Cardiac fibroblast (primary cell): ENCODE measurements at places on chromosomes 3 and 15.

GRCh38 chr3:24286405-24286804 lies 208.2 kb downstream of the THRB start:
- no peak for DNase-seq

- DNase-seq, result peak; percentile 54
Measured at GRCh38 chr15:37837276-37837675, 97.2 kb upstream of the TMCO5A start.

DNA sequence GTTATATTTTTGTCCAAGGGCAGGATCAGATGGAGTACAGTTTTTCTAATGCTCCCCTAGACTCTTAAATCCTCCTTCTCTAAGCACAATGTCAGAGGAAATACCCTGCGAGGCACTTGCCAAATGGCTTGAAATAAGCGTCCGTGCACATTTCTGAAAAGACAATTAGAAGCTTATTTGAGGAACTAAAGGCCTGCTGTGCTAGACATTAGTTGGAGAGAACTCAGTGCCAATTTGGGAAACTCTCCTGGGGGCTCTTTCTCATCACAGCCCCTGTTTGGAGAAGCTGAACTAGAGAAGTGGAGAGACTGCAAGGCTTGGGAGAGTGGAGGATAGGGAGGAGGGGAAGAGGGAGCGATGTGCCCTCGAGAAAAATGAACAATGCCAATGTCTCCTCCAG lies 247.6 kb upstream of the C2CD4B start:
- DNase-seq, result no peak

GRCh38 chr3:152243721-152244516 lies 24.8 kb upstream of the MBNL1 start:
- no peak for DNase-seq

GRCh38 chr15:77292969-77293558 lies 126.8 kb downstream of the PEAK1 start:
- DNase-seq, result no peak

- peak; percentile 72 for DNase-seq
Measured at GRCh38 chr3:137970914-137971831, 38.8 kb upstream of the CLDN18 start.

GRCh38 chr3:30688776-30689641 lies 82.6 kb downstream of the TGFBR2 start:
- DNase-seq, result peak; percentile 71

- peak; percentile 84 for DNase-seq
Measured at GRCh38 chr3:94336046-94336753, 273.3 kb downstream of the NSUN3 start.

DNA sequence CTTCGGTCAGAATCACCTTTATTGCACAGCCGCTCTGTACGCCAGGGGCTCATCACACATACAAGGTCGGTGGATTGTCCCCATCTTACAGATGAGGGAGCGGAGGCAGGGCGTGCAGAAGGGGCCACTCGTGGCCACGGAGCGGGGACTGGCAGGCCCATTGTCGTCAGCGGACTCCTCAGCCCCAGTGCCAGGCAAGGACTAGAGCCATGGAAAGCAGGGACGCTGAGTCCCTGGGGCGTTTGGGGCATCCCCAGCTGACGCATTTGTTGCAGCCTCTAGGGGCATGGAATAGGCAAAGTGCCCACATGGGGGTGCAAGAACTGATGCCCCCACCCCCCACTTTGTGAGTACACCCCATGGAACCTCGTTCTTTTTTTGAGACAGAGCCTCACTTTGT lies 29.8 kb upstream of the FURIN start:
- no peak for DNase-seq

DNA sequence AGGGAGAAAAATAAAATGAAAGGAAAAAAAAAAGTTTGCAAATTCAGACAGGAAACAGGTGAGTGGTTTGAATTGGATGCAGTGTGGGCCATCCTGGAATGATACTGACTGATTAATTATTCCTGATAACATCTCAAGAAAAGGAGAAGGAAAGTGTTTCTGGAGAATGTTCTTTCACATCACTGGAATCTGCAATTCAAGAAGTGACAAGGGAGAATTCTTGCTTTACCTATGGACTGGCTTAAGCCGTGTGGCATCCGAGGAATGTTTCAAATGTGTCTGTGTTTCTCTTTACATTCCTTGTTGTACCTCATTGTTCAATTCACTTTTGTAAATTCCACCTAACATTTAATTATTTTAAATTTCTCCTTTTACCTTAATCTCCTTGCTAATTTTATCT lies 465.0 kb downstream of the EPHB1 start:
- DNase-seq, result no peak

DNA sequence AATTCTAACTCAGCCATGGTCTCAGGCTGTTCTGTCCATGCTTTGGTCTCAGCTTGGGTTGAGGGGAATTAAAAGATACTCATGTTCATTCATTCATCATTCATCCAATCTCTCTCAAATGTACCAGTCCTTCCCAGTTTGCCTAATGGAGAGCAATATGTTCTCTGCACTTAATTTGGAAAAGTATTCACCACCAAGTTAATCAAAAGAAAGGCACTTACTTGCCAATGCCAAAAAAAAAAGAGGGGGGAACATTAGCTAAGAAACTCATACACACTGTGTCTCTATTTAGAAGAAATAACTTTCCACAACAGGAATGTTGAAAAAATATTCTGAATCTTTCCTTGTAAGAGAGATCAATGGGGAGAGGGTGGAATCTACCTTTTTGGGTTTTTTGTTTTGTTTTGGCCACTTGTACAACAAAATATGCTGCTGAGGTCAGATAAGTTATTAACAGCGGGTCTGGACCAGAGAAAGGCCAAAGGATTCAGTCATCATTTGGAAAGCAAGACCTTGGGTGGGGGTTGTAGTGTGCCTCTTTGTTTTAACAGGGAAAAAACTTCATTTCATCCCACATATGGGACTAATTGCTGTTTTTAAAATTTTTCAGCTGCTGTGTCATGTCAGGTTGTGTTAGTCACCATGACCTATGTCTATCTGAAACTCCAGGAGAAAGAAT lies 152.3 kb downstream of the FBN1 start:
- DNase-seq, result peak; percentile 96

- DNase-seq, result peak; percentile 99
Measured at GRCh38 chr15:90004671-90005070, 3.5 kb downstream of the ZNF710 start.

- DNase-seq, result peak; percentile 81
Measured at GRCh38 chr3:4417449-4417848, 49.6 kb downstream of the SUMF1 start.

DNA sequence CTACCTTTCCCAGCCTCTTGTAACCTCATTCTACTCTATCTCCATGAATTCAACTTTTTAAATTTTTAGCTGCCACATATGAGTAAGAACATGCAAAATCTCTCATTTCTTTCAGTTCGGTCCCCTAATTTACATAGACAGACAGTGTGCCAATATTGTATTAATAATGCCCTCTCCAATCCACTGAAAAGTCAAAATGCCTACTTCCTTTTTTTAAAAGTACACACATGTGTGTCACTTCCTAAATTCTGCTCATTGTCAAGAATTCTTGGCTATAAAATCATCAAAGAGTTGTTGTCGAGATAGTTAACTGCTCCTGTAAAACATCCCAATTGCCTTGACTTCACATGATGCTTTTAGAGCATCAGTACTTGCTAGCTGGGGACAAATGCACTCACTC lies 84.2 kb upstream of the IL12A start:
- no peak for DNase-seq

- no peak for DNase-seq
Measured at GRCh38 chr15:74585857-74586256, 29.8 kb upstream of the CLK3 start.

GRCh38 chr3:195129644-195130492 lies 141.1 kb downstream of the XXYLT1 start:
- peak; percentile 76 for DNase-seq

- peak; percentile 72 for DNase-seq
Measured at GRCh38 chr3:172332256-172333041, 115.8 kb downstream of the GHSR start.

GRCh38 chr15:28989239-28989830 lies 103.6 kb downstream of the APBA2 start:
- no peak for DNase-seq

- no peak for DNase-seq
Measured at GRCh38 chr3:195438371-195438770, 4.4 kb downstream of the ACAP2 start.

DNA sequence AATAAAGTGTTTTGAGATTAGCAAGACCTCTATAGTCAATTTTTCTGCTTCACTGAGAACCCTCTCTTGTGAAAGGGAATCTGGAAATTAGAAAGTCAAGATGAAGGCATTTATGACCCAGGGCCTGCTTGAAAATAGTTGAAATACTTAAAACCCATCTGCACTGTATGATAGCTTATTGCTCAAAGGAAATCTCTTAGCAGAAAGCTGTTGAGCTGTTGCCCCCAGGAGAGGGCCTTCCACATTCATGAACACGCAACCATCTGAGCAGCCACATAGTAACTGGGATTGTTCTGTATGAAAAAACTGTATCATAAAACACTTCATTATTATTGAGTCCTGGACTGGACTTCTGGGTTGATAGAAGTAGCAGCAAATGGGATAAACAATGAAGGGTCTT lies 106.4 kb upstream of the PTX3 start:
- DNase-seq, result no peak

- no peak for DNase-seq
Measured at GRCh38 chr15:51328926-51329325, 9.5 kb downstream of the CYP19A1 start.

DNA sequence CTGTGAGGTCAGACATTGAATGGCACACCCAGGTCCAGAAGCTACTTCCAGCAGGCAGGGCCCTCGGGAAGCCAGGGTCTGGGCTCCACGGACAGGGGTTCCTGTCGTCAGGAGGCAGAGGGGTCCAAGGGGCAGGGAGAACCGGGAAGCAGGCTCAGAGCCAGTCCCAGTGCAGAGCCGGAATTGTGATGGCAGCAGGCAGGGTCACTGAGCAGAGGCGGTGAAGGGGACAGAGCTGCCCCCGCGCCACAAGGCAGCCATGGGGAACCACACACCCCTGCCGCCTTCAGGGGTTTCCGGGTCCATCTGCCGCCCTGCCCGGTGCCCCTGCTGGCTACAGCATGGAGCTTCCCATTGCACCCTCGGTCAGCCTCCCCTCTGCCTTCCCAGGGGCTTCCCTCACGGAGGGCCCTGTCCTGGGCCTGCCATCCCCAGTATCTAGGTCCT lies 136.9 kb downstream of the NSMCE3 start:
- DNase-seq, result no peak

- peak; percentile 68 for DNase-seq
Measured at GRCh38 chr15:36407647-36408046, 171.8 kb upstream of the CDIN1 start.

DNA sequence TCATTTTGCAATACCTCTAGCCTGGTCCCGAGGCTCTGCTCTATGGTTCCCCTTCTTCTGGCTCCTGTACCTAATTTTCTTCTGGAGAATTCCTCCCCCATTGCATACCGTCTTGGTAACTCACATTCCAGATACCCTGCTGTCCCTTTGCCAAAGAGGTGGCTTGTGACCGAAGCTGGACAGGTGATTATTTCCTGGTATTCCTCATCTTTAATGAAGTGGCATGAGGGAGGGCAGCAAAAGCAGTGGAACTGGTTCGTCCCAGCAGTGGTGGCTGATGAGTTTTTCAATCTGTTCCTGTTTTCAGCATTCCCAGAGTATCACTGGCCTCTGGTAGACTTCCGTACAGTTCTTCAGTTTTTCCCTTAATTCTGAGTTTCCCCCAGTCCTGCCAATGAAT lies 186.2 kb upstream of the CADPS start:
- no peak for DNase-seq

GRCh38 chr3:136957751-136958288 lies at the start of gene IL20RB:
TSS of gene IL20RB (plus strand) at chr3:136957983. CDS start at chr3:136958114, 131 bp downstream.
- peak; percentile 50 for DNase-seq

GRCh38 chr15:80242132-80242769 lies 9.8 kb downstream of the CTXND1 start:
- peak; percentile 44 for DNase-seq

DNA sequence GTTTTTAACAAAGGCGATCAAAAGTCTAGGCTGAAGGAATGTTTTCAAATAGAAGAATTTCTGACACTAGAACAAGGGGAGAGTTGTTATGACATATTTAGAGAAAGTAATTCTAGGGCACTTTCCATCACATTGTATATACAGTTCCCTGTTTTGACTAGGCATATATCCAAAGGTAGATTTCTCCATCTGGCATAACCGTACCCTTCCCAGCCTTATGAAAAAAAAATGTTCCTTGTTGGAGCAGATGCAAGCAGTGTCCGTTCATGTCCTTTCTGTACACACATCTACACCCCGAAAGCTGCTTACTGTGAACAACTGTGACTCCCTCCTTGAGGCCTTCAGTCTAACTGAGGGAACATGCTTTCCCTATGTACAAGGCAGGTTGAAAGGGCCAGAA lies 271.7 kb upstream of the GBE1 start:
- no peak for DNase-seq

DNA sequence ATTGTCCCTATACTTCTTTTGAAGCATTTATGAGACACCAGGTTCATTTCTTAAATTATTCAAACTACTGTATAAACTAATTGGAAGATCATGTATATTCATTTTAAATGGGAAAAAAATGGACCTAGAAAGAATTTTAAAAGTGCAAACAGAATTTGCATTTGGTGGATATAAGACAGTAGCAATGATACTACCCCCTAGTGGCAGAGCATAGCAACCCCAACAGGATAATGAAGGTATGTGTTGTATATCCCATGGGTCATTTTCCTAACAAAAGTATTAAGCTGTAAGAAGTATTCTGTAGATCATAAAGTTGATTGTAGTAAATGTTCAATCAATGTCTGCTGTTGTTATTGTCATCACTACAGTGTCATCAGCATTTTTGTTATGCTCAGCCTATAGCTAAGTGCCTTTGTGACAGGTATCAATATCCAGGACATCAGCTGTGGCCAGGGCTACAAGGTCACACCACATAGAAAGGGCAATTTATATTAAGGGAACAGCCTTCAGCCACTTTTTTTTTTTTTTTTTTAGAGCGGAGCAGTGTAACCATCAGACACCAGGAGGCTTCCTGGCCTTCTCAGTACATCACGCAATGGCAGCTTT lies 175.8 kb downstream of the FOXB1 start:
- DNase-seq, result peak; percentile 74

GRCh38 chr15:72339777-72340177 lies 19.8 kb upstream of the CELF6 start:
- DNase-seq, result peak; percentile 96

GRCh38 chr3:161305095-161305991 lies 66.0 kb downstream of the SPTSSB start:
- peak; percentile 42 for DNase-seq

DNA sequence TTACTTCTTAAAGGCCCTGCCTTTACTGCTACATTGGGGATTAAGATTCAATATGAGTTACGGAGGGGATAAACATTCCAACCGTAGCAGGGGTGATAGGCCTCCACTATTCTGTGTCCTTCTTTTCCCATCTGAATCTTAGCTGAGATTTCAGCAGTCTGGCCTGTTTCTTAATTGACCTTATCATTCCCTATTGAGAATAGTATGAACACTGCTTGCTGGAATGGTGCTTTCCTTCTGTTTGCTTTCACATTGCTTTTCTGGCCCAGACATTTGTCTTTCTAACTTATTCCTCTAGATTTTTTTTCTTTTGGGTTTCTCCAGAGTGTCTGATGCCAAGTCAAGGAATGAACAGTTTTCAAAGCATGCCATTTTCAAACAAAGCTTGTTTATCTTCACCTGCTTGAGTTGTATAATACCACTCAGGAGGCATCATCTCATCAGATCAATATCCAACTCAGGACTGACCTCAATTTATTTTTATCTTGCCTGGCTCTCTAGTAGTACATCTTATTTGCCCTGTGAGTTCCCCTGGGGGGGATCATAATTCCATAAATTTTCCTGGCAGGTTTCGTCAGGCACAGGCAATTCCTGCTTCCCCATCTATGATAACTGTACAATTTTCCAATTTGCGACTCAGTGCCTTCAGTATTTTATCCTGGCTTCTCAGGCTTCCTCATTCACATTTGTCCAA lies 161.1 kb upstream of the STT3B start:
- no peak for DNase-seq
